NCI-H2081 (cell line): ENCODE measurements at places on chromosomes 5 and 9.

DNA sequence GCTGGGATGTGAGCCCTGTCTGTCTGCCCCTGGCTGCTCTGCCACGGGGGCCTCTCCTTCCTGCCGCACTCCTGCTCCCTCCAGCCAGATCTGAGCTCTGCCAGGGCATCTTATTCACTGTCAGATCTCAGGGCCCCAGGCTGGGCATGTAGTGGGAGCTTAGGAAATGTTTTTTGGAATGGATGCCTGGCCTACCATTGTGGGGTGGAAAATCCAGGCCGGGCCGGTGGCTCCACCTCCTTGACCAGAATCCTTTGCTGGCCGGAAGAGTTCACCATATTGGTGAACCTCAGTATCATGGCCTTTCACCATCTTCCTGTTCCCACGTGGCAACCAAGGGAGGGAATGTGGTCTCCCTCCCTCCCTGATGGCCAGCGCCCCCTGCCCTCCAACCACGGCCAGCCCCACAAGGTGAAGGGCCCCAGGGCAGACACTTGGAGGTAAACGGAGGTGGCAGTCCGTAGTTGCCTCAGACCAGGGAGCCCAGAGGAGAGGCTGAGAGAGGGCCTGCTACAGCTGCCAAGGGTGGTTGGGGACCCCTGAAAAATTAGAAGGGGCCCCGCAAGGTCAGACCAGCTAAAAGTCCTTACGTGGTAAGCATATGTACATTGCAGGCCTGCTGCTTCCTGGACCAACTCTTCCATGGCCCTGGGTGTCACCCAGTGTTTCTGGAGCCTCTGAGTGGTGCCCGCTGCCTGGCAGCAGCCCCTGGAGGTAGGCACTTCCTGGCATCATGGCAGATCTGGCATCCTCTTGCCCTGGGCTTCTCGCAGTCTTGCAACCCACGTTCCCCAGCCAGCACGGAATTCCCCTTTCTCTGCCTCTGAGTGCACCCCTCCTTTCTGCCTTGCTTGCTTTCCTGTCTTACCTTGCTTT lies 153.3 kb downstream of the RGS3 start:
- DNase-seq = no peak

DNA sequence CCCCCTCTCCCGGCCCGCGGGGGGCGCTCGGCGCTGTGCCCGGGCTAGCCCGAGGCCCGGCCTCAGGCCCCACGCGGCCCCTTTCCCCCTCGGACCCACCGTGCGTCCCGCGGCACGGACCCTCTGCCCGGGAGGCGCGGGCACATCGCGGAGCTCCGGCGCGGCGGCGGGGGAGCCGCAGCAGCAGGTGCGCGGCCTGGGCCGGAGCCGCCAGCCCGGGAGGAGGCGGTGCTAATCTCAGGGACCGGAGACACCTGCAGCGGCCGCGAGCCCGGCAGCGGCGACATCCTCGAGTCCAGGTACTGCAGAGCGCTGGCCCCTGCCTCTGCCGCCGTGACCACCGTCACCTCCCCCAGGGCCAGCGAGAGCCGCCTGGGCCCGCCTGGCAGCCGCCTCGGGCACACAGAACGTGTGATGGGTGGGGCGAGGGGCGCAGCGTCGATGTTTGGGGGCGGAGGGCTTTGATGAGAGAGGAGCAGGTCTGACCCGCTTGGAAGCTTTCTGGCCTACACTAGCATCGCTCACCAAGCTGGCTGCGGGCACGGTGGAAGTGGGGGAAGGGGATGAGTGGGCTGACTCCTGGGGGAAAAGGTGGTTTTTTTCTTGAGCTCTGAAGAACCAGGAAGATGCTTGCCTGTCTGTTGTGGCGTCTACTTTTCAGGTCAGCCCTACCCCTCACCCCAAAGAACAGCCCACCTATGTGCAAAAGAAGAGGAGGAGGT lies 524 bp downstream of the CYFIP2 start:
- peak; percentile 69 for DNase-seq

GRCh38 chr5:169242849-169243186 lies 58.1 kb downstream of the SLIT3 start:
- no peak for DNase-seq

GRCh38 chr5:89253666-89254352 lies 370.8 kb upstream of the MEF2C start:
- no peak for DNase-seq

- peak; percentile 92 for DNase-seq
Observed at GRCh38 chr9:33637881-33638280, 113.8 kb downstream of the ANKRD18B start.

- no peak for DNase-seq
Observed at GRCh38 chr9:36119476-36119875, 17.1 kb upstream of the GLIPR2 start.

GRCh38 chr5:67214707-67215447 lies 18.3 kb upstream of the CD180 start:
- no peak for DNase-seq

DNA sequence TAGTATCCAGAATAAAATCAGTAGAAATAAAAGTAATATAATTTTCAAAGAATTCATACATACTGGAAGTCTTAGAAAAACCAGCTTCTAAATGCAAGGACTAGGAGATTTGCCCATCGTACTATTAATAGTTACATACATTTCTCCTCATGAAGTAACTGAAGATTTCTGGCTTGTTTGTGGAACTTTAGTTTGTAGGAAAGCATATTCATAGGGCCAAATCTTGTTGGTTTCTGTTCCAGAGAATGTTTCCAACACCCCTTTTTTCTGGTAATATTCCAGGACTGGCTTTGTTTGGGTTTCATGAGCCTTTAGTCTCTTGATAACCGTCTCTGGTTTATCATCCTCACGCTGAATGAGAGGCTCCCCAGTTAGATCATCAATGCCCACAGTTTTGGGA lies 66.3 kb upstream of the TJP2 start:
- DNase-seq = no peak

DNA sequence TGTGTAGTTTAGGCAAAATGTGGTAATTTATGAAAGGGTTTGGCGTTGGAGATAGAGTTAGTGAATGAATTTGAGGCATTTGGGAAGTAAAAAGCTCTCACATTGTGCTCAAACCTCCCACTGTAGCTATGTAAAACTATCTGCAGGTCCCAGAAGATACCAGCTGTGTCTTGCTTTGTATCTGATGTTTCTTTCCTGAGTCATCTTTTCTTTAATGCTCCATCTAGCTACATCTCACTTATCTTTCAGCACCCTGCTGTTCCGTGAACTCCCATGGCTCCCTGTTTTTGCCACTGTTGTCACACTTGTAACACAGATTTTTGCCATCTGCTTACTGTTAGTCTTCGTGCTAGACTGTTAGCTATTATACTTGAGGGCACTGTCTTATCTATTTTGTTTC lies 253.1 kb downstream of the NPR3 start:
- DNase-seq = no peak

DNA sequence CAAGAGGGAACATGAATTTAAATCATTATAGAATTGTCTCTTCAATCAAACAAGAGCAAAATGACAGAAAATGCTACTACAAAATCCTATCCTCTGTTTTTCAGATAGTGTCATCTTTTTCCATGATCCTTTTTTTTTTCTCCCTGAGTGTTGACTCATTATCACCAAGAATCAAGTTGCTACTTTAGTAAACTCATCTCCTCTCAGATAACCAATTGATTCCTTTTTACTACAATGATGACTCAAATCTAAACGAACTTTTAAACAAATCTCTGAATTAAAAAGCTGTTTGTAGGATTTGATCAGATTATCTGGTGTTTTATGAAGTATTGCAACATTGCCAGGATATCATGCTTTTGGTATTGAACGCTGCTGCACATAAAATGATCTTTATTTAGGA lies 23.9 kb upstream of the IL7R start:
- no peak for DNase-seq

- no peak for DNase-seq
Observed at GRCh38 chr5:37304888-37305287, 55.7 kb upstream of the CPLANE1 start.

GRCh38 chr5:179194201-179194910 lies 134.2 kb downstream of the ZNF354C start:
- DNase-seq = no peak

DNA sequence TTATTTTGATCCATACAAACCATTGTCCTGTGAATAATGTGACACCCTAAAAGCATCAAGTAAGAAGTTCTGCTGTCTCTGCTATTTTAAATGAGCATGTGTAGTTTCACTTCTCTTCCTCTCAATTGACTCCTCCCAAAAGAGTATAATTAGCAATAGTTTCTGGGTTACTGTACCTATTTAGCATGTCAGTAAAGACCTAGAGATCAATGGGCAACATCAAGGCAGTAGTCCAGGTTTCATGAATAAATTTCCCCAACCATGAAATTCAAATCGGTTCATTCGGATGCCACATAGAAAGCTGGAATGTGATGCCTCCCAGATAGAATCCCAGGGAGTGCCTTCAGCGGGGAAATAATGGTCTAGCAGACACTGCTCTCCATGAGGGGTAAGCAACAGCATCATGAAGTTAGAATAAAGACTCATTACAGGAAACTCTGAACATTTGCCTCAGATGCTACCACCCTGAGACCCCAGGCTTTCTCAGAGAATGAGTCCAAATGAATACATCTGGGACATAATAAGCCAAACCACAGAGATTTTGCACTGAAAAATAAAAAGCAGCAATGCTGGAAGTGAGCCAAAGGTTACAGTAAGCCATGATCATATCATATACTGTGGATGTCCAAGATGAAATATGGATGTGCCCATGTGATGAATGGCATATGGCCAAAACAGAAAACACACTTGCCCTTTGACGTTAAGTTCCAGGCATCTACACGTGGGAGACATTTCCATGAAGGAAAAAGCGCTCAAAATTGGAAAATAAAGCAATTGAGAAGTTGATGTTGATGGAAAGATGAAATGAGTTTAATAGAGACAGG lies 1107.0 kb upstream of the SEMA6A start:
- DNase-seq = no peak

- DNase-seq = no peak
Observed at GRCh38 chr9:108860354-108860753, 1.7 kb upstream of the ACTL7A start.

DNA sequence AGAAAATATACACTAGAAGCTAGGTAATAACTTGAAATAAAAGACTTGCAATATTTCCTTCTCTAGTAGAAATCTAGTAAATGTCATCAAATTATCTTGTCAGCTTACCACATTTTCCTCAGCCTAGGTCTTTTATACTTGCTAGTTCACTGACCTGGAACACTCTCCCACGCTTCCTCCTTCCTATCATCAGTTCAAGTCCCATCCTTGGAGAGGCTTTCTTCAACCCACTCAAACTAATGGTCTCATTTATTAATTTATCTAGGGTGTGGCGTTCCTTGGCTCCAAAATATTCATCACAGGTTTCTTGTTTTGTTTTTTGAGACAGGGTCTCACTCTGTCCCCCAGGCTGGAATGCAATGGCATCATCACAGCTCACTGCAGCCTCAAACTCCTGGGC lies 2.9 kb downstream of the FAM13B start:
- no peak for DNase-seq

DNA sequence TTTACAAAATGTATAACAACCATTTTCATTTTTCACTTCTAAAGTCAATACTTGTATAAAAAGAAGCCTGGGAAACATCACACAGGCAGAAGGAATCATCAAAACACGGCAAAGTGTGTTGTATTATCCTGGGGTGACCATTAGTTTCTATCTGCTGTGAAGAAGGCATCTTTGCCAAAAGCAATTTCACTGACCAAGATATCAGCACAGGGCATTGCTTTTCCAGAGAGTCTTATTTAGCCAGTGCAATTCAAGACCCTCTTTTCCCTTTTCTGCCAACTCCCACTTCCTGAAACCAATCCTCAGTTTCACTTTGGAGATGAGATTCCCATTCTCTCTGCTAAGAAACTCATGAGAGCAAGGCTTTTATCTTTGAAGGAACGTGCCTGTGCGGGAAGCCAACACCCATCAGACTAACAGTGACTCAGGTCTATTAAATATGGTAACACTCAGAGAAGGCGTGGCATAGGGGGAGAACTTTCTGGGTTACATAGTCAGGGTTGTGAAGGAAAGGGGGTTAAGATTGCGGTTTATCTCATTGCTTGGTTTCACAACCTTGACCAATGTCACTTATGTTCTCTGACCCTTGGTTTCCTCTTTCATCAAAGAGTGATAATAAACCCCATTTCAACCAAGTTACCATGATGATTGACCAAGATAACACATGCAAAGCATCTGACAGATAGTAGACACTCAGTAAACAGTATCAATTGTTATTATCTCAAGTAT lies 666.9 kb upstream of the KLF4 start:
- DNase-seq = no peak

GRCh38 chr5:169826618-169827017 lies 153.7 kb downstream of the INSYN2B start:
- DNase-seq = no peak

- no peak for DNase-seq
Observed at GRCh38 chr5:158378931-158379330, 520.0 kb upstream of the CLINT1 start.

DNA sequence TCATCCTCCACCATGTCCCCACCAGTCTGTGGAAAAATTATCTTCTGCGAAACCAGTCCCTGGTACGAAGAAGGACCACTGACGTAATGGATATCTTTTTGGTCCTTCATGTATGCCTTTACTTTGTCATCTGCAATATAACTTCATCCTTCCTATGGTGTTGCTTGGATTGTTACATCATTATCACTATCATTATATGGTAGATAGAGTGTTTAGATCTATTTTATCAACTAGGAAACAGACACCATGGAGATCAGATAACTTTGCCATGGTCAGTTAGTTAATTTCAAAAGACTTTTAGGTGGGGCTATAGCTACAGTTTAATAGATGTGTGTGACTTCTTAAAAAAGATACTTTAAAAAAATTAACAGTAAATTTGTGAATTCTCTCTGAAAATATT lies 23.8 kb upstream of the CAMLG start:
- DNase-seq = no peak

DNA sequence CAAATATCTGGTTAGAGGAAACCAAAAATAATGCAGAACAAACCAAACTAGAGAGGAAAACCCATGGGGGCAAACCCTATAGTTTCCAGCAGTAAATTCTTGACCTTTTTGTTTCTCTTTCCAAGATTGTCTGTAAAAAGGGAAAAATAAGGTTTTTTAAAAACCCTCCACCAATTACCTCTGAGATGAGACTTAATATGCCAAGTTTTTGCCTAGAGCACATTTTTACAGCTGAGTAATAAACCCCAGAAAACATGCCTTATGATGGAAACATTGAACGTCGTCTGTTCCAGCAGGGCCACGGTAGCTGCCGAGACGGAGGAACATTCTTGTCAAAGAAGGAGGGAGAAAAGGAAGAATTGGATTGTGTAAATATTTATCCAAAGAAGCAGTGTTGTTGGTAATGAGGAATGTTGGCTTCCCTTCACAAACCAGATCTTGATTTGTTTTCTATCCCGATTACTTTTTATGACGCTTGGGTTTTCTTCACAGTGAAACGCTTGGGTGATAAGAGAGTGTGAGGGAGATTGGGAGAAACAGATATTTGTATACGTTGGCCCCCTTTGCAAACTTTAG lies 17.3 kb upstream of the MSX2 start:
- no peak for DNase-seq

- DNase-seq = no peak
Observed at GRCh38 chr5:6702633-6703032, 10.6 kb upstream of the TENT4A start.

GRCh38 chr5:132779961-132780360 lies 2.9 kb upstream of the SEPTIN8 start:
- DNase-seq = no peak
